ENCODE measurements at places on chromosomes 2 and 18.

DNA sequence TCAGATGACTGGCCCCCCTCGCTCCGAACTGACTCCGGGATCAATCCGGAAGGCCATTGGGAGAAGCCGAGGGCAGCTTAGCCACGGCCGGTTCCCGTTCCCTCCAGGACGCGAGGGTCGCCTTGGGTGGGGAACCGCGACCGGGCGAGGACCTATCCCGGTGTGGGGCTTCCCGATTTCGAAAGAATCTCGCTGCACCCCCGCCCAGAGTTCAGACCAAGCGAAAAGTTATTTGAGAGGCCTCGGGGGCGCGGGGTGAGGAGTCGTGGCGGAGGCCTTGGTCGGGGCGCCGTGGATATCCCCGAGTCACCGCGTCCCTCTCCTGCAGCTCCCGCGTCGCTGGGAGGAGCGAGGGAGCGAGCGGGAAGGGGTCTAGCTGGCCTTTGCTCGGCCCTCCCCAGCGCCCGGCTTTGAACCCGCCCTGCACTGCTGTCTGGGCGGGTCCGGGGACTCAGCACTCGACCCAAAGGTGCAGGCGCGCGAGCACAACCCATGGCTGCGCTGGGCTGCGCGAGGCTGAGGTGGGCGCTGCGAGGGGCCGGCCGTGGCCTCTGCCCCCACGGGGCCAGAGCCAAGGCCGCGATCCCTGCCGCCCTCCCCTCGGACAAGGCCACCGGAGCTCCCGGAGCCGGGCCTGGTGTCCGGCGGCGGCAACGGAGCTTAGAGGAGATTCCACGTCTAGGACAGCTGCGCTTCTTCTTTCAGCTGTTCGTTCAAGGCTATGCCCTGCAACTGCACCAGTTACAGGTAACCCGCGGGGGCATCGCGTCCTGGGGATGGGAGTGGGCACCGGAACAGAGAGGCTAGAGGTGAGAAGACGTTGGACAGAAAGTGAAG lies at the start of gene CYP27A1:
Gene CYP27A1, plus strand, starts transcription at position 457 of the 837 bp plus-strand sequence. Its CDS starts 36 bp downstream, at position 493.
- DNase-seq: no peak

- DNase-seq: no peak
These were observed 49.5 kb downstream of the DARS1 start for GRCh38 chr2:135935914-135936313.

- no peak for DNase-seq
These were observed 50.6 kb downstream of the SH3BP4 start for GRCh38 chr2:235002198-235003095.

- no peak for DNase-seq
These were observed 51.9 kb downstream of the EPAS1 start for GRCh38 chr2:46349115-46349547.

DNA sequence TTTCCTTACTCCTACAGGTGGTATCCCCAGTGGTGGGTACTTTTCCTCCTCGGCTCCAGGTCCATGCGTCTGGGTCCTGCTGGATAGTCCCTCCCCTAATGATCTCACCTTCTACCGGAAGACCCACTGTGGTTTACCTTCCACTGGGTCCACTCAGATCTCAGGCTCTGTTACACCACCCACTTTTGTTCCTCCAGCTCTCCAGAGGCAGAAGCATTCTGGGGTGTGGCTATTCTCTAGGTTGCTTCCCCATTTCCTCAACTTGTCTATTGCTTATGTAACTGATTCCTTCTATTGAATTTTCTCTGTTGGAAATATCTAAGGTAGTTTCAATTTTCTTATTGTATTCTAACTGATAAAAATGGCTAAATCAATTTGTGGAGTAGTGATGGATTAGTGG lies 87.6 kb upstream of the GALNT5 start:
- DNase-seq: no peak

GRCh38 chr2:6068429-6068828 lies 376.2 kb downstream of the SOX11 start:
- no peak for DNase-seq
